ENCODE measurements at places on chromosomes 4 and X.

DNA sequence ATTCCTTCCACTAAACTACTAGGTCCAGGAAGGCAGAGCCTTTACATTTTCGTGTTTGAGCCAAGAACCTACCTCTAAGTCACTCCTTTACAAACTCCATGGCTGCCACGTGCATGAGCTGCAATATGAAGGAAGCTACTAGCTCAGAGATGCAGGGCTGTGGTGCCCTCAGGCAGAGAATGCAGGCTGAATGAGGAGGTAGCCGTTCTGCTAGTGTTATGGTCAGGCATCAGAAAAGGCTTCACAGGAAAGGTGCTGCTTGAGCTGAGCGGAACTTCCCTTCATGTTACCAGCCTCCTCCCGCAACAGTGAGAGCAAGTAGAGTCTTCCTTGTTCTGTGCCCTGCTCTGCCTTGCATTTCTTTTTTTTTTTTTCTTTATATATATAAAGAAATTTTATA is 148.3 kb upstream of the PACRGL start:
- no peak for DNase-seq

DNA sequence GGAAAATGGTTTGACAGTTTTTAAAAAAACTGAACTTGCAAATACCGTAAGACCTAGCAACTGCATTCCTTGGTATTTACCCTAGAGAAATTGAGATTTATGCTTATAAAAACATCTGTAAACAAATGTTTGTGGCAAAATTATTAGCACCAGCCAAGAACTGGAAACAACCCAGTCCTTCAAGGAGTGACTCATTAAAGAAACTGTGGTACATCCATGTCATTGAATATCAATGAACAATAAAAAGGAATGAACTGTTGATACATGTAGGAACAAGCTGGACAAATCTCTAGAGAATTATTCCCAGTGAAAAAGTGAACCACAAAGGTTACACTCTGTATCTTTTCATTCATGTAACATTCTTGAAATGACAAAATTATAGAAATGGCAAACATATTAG is 240.2 kb upstream of the ADAMTS3 start:
- DNase-seq, result no peak

- DNase-seq, result peak; percentile 4
Measured at GRCh38 chrX:106415276-106415895, 196.4 kb upstream of the RADX start.

GRCh38 chrX:111182997-111183396 is 87.0 kb downstream of the PAK3 start:
- no peak for DNase-seq

- no peak for DNase-seq
Measured at GRCh38 chr4:75845992-75846391, 56.3 kb downstream of the PPEF2 start.

DNA sequence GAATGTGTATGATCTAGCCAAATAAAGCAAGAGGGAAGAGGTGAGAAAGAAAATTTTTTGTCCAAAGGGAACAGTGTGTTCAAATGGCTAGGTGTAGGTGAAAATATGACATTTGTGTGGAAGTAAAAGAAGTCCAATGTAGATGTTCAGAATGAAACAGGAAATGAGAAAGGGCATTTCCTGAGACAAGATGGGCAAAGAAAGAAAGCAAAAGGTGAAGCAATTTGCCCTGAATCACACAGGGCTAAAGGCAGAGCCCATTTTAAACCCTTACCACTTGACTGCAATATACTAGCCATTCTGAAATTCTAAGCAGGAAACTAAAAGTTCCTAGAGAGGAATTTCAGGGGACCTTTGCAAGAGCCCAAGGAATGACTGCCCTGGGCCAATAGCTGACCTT is 36.0 kb downstream of the CLOCK start:
- no peak for DNase-seq

- no peak for DNase-seq
Measured at GRCh38 chrX:37817176-37817575, 30.2 kb downstream of the DYNLT3 start.

DNA sequence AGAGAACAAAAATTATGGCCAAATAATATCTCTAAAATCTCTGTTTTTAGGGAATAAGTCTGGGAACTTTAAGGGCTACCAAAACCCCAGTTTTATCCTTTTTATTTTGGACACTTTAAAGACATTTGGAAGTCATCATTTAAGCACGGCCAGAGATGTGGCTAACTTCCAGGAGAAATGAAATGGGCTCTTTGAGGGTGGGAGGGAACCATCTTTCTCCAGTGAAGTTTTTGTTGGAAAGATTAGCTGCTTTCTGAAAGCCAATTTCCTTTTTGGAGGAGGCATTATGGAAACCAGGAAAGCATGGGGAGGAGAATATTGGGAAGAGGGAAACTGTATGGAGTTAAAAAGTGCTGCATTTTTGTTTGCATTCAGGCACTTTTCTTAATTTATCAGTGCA is 4.8 kb downstream of the VSIG1 start:
- DNase-seq, result no peak

GRCh38 chrX:120301960-120302359 is 9.3 kb downstream of the TMEM255A start:
- DNase-seq, result no peak

DNA sequence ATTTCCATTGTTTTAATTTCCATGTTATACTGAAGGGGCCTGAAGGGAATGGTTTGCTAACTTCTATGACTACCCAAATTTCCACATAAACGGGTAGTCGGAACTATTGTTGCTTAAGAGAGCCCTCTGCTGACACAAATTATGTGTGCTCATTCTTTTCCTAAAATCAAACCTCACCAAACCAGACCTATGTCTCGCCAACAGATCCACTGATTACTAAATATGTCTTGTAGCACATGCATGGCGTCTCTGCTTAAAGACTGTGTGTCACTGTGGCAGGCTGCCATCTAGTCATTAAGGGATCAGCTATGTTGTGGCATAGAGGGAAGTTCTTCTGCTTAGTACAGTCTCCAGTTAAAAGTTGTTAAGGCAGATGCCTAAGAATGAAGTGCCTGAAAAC is 25.1 kb downstream of the PIR start:
- DNase-seq, result peak; percentile 57

DNA sequence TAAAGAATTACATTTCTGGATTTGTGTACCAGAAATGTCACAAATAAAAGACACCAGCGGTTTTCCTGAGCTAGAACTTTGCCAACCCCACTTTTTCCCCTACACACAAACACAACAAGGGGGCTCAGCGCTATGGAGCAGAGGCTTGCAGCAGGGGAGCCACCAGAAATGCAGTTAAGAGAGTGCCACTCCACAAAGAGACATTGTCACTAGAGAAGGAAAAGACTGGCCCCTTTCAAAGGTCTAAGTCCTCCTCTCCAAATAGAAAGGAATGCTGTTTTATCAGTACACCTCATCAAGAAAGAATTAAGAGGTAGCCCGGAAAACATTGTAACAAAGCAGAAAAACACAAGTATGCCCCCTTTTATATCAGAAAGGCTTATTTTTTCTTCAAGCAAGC is 419.5 kb downstream of the HNRNPD start:
- no peak for DNase-seq

- DNase-seq, result no peak
Measured at GRCh38 chr4:142581881-142582280, 264.2 kb downstream of the INPP4B start.

DNA sequence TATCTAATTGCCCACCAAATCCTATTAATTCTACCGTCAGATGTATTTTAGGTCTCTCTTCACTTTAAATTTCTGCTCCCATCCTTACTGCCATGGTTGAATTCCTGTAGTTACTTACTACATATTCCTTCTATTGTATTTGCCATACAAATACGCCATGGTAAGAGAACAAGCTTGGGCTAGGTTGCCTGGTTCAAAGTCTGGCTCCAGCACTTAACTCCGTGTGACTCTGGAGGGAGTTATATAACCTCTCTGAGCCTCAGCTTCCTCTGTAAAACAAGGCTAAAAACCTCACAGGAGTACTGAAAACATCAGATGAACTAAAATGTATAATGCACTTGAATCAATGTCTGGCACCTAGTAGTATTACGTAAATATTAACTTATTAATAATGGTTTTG is 260.3 kb upstream of the RPS6KA3 start:
- DNase-seq, result no peak

DNA sequence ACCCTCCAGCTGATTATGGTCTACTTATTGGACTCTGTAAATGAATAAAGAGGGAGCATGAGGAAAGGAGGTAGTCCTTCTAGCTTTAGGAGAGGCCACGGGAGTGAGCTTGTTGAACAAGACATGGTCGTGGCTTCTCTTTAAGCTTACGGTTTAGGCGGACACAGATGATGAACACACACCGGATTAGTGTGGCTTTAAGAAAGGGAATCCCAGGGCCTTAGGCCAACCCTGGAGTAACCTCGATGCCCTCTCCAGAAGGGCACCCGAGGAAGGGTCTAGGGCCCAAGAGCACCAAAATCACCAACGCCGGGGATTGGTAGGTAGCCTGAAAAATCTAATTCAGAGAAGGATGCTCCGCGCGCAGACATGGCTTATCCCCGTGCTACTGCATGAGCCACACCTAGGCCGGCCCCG is 39.4 kb downstream of the ERVMER34-1 start:
- no peak for DNase-seq

DNA sequence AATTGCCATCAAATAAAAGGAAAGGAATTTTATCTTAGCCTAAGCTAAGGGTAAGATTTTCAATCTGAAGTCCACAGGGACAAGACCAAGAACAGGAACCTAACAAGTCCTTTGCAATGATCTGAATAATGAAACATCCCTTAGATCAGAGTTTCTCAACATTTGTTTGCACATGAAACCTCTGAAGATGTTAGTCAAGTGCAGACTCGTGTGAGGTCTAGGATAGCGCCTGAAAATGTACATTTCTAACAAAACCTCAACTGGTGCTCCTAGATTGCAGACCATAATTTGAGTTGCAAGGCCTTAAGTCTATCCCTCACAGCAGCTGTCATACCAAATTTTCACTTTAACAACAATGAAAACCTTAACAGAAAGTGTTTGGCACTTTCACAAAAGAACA is 337.6 kb downstream of the DMD start:
- DNase-seq, result no peak

- DNase-seq, result peak; percentile 1
Measured at GRCh38 chrX:70664726-70665125, 220.1 kb downstream of the DLG3 start.

- DNase-seq, result no peak
Measured at GRCh38 chr4:151459375-151459774, 50.4 kb downstream of the FHIP1A start.

- no peak for DNase-seq
Measured at GRCh38 chr4:77183777-77184420, 26.9 kb downstream of the CCNG2 start.

- no peak for DNase-seq
Measured at GRCh38 chr4:3317656-3318211, 24.9 kb downstream of the RGS12 start.

All from fibroblast of skin of right quadriceps (primary cell).